Aorta (tissue), 5 donors: ENCODE measurements at places on chromosomes 3 and 15. TPM values are rescaled to one million over a fixed set of nuclear protein-coding genes. Genes with fewer than 3 reads are reported as not detected.

GUCA1C gene
- not detected for total RNA-seq

TMC3 gene
- total RNA-seq: 0.81 TPM

ASB14 gene
- total RNA-seq: not detected

PLA2G4E gene
- total RNA-seq: not detected

SERPINI2 gene
- total RNA-seq: 0.49 TPM

GRCh38 chr3:72281551-72281950, 496.6 kb upstream of the PROK2 start:
- no peak for DNase-seq

DNA sequence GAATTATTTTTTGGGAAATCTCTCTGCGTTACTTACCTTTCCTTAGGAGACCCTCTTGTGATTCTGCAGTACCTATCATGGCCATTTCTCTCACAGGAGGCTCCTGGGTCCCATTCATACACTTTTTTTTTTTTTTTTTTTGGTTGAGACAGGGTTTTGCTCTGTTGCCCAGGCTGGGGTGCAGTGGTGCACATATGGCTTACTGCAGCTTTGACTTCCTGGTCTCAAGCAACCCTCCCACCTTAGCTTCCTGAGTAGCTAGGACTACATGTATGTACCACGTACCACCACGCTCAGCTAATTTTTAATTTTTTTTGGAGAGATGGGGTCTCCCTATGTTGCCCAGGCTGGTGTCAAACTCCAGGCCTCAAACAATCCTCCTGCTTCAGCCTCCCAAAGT, 36.1 kb downstream of the TRAK1 start:
- DNase-seq: no peak

GRCh38 chr3:190617185-190617584, 103.3 kb downstream of the IL1RAP start:
- DNase-seq: no peak

DNA sequence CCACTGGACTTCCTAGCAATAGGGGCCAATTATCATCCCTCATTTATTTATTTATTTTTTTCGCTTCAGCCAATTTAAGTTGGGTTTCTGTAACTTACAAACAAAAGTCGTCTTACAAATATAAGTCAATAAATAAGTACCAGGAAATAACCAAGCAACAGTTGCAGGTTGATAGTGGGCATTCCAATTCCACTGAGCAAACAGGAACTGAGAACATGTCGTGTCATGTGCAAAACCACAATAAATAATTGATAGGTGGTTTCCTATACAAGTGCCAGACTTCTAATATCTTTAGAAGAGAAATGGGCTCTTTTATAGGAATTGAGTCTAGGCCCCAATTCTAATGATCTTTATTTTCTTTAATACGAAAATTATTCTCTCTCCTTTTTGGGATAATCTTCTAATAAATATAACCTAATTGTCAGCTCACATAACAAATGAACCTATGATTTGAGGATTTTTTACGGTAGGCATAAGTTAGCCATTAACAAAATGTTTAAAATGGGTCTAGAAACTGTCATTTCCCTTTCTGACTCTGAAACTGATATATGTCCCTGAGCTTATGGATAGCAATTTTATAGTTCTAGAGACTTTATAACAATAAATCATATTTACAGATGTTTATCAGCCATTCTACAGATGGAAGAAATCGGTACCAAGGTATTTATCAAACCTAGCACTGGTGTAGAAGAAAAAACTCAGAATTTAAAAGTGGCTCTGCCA, 571.8 kb downstream of the FOXP1 start:
- no peak for DNase-seq

GRCh38 chr3:124163689-124164088, 171.8 kb upstream of the ROPN1 start:
- no peak for DNase-seq

DNA sequence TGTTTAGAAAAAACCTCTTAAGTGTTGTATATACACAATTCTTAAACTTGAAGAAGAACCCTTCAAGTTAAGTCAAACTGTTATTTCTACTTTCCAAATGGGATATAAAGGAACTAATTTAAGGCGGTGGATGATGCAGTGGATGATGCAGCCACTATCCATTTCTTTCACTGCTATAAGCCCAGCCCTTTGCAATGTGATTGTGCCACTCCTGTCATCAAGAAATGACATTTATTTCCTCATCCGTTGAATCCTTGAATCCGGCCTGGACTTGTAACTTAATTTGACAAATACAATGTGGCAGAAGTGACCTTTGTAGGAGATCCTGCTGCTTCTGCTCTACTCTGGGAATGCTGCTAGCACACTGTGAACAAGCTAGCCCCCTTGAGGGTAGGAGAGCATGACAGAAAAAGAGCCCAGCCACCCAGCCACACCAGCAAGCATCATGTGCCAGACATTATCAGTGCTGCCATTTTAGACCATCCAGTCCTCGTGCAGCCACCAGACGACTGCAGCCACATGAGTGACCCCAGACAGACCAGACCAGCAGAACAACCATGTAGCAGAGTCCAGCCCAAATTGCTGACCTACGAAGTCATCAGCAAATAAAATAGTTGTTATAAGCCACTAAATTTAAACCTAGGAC, 47.4 kb downstream of the UACA start:
- DNase-seq: no peak

DNA sequence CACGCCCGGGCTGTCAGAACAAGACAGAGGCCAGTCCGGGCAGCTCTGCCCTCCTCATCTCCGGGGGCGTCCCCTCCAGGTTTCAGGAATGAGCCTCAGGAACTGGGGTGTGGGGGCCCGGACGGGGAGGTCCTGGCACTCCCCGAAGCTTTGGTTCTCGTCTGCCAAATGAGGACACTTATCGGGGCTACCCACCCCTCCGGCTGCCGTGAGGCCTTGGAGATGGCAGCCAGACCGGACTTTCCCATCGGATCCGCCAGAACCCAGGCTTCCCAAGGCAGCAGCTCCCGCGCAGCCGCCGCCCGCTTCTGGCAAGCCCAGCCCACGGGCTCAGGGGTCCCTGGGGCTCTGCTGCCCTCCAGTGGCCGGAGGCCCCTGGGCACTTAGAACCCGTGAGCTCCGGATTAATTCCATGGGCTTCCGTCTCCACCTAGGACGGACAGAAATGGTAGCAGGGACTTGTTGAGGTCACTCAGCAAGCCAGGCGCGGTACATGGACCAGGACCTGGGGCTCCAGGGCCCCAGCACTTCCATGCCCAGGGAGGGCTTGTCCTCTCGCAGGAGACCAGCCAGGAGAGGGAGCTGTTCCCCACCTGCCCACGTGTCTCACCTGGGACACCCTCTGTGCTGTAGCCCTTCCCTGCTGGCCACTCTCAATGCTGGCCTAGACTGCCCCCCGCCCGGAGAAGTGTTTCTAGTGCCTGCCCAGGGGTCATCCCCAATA, 89.4 kb downstream of the LINGO1 start:
- DNase-seq: peak; percentile 91

GRCh38 chr15:41908736-41909461, 15.0 kb upstream of the SPTBN5 start:
- peak; percentile 72 for DNase-seq

- DNase-seq: no peak
These were observed 52.9 kb downstream of the BSN start for GRCh38 chr3:49607105-49607591.

- DNase-seq: no peak
These were observed 31.7 kb upstream of the NR2C2 start for GRCh38 chr3:14915636-14916222.

DNA sequence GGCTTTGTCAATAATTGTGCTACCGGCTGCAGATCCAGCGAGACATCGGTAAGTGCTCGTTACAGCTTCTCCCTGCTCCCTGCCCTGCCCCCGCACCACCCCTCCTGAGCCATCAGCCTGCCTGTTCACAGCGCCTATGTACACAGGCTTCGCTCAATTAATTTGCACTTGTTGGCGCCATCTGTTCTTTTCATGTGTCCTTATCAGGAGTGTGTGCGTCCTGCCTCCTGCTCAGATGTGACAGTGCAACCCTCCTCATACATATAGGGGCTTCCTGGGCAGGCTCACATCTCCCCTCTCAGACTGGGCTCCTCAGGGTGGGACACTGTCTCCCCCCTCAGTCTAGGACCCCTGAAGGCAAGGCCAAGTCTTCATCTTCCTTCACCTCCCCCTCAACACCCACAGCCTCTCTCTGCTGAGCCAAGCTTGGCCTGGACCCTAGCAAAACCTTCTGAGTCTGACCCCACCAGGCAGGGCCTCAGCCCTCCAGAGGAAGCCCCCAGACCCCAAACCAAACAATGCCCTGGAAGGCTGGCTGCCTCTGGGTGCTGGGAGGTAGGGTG, 54.9 kb downstream of the CYP11A1 start:
- no peak for DNase-seq

GRCh38 chr3:44104668-44105321, 136.9 kb upstream of the TOPAZ1 start:
- DNase-seq: no peak

- no peak for DNase-seq
These were observed 42.3 kb downstream of the RAB8B start for GRCh38 chr15:63231706-63232105.
